ENCODE measurements at places on chromosomes 3 and 15. TPM values are rescaled to one million over a fixed set of nuclear protein-coding genes. Genes with fewer than 3 reads are reported as not detected.

GRCh38 chr3:133117342-133117741 lies 79.2 kb downstream of the TMEM108 start:
- no peak for DNase-seq

- DNase-seq = no peak
Observed at GRCh38 chr3:126309861-126310655, 47.1 kb downstream of the KLF15 start.

IQCF5 gene
- not detected for total RNA-seq

DNA sequence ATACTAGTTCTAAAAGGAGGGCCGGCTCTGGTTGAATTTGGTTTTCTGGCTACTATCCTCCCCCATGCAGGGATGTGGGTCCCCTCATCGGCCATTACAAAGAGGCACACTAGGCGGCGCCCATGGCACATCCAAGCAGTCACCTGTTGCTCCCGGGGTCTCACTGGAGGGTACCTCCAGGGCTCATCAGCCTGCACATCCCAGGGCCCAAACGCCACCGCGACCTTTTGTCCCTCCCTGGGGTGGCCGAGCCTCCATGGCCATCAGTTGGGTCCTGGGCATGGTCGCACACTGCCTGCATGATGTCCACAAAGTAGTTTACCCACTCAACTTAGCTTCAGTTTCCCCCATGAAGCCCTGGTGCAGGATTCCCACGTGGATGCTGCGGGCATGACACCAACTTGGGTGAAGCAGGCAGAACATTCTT lies 28.3 kb downstream of the IDH3A start:
- DNase-seq = peak; percentile 52

DNA sequence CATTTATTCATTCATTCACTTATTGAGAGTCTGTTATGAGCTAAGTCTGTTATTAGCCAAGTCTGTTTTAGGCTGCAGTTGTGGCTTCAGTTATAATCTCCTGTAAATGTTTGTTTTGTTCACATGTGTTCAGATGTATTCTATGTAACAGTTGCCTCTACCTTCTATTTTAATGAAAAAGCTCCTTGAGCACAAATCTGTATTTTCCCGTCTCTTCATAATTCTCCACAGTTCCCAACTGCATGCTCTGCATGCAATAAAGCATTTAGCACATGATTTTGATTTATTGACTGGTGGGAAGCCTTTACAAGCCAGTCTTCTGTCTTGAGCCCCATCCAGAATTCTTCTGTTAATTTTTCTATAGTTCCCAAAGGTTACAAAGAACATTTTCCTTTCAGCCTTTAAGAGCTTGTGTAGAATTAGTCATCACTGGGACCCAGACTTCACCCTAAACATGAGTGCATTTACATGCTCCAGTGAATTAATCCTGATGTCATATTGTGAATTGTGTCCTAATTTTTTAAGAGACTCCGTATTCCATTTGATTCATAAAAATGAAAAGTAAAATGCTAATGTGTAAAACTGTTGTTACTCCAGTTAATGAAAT lies 122.3 kb upstream of the NR2E3 start:
- DNase-seq = peak; percentile 8

DNA sequence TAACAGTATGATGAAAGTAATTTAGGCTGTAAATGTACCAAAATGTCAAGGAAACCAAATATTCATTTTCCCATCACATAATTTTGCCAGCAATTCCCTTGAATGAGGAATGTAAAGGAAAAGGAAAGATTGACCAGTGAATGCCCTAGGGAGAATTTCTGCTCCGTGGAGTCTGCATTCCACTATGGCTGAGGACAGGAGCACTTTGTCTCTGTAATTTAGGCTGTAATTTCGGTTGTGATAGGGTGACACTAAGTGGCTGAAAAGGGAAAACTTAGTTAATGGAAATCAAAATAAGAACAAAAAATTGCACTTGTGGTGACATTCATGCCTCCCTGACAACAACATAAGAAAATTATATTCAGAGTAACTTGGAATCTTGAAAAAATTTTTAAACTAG lies 8.3 kb upstream of the TMEM207 start:
- peak; percentile 2 for DNase-seq

GRCh38 chr15:37516621-37517020 lies 416.3 kb upstream of the MEIS2 start:
- no peak for DNase-seq

GALNT15 gene
- 10.2 TPM for total RNA-seq

GRCh38 chr15:48914717-48915116 lies 36.8 kb downstream of the EID1 start:
- DNase-seq = no peak

GRCh38 chr3:133213937-133214336 lies 175.7 kb downstream of the TMEM108 start:
- DNase-seq = no peak

All from MCF 10A (cell line).